NCI-H1436 treated with DMSO at 0.1 percent for 48 hours (cell line): ENCODE measurements at places on chromosomes 5 and 9.

GRCh38 chr5:94407023-94407422 lies 211.4 kb downstream of the KIAA0825 start:
- DNase-seq, result no peak

DNA sequence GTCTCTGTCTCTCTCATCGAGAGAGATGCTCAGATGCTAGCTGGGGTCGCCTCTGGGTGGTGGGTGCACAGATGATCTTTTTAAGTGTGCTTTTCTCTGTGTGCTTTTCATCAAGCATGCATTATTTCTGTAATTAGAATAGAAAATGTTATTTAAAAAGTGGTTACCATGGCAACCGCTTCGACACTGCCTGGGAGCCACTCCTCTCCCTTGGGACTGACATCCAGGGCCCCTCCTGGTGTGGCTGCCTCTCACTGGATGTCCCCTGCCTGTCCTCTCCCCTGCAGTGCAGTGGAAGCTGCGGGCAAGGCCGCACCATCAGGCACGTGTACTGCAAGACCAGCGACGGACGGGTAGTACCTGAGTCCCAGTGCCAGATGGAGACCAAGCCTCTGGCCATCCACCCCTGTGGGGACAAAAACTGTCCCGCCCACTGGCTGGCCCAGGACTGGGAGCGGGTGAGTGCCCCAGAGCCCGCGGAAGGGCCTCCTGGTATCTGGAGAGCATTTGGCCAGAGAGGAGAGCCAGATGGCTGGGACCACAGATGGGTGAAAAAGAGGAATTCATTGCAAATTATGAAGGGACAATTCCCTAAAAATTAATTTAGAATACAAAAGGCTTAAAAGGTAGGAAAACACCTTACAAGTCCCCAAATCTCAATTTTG lies 34.7 kb downstream of the ADAMTSL2 start:
- DNase-seq, result no peak

DNA sequence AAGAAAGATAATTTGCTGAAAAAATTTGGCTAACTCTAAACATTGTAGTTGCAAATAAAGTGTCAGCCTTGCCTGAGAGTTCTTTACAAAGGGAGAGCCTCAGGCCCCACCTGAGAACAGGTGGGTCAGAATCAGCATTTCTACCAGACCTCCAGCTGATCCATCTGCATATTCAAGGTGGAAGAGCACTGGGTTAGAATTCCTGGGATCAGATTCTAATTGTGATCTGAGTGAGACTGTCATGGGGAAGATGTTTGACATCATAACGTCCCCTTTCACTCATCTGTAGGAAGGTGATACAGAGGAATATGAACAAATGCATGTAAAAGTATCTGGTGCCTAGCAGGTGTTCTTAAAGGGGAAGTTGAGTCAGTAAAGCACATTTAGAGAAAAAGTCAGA lies 54.6 kb downstream of the FBXL7 start:
- no peak for DNase-seq

- no peak for DNase-seq
These were observed 76.4 kb upstream of the PRSS3 start for GRCh38 chr9:33718987-33719386.

GRCh38 chr5:74850789-74851425 lies 15.3 kb downstream of the FAM169A start:
- DNase-seq, result no peak

- DNase-seq, result no peak
These were observed 297.8 kb downstream of the EPB41L4A start for GRCh38 chr5:112121258-112121657.

- DNase-seq, result no peak
These were observed 85.3 kb upstream of the COX7C start for GRCh38 chr5:86532429-86532828.

- no peak for DNase-seq
These were observed 101.3 kb downstream of the AGTPBP1 start for GRCh38 chr9:85640425-85640824.

DNA sequence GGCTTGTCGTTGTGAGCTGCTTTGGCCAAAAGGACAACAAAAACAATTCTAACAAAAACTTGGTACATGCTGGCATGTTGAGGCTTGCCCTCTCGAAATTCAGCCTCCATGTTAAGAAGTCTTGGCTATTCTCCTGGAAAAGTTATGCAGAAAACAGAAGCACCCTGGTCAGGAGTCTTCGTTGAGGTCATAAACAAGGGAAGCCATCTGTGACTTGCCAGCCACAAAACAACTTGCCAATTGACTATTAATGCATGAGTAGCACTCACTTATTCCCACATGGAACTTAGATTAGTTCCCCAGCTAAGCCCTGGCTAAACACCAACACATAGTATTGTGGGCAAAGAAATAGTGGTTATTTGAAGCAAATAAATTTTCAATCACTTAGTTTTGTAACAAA lies 521.0 kb upstream of the CHD1 start:
- no peak for DNase-seq

DNA sequence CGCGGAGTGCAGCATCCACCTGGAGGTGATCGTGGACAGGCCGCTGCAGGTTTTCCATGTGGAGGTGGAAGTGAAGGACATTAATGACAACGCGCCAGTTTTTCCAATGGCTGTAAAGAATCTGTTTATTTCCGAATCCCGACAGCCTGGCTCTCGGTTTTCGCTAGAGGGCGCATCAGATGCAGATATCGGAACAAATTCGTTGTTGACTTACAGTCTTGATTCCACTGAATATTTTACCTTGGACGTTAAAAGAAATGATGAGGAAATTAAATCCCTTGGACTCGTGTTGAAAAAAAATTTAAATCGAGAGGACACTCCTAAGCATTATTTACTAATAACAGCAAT lies 611 bp downstream of the PCDHA3 start:
- DNase-seq, result no peak

GRCh38 chr9:128505414-128505765 lies 871 bp downstream of the GLE1 start:
- no peak for DNase-seq

GRCh38 chr9:117092582-117092981 lies 322.3 kb downstream of the ASTN2 start:
- no peak for DNase-seq

DNA sequence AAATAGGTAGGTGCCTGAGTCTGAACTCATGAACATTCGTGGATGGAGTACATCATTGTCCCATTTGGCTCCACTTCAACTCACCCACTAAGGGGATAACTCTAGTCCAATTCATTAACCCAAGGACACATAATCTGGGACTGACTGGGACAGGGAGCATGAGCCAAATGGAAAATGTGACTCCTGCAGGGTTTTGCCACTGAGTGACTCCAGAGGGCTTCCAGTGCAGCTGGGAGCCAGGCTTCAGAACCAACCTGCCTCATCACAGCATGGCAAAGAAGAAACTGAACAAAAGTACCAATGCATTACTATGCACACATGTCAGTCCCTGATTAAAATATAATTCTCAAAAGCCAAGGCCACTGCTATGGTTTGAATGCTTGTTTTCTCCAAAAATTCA lies 159.7 kb upstream of the SNX2 start:
- no peak for DNase-seq

- no peak for DNase-seq
These were observed 21.6 kb downstream of the HMGXB3 start for GRCh38 chr5:150022158-150022531.

DNA sequence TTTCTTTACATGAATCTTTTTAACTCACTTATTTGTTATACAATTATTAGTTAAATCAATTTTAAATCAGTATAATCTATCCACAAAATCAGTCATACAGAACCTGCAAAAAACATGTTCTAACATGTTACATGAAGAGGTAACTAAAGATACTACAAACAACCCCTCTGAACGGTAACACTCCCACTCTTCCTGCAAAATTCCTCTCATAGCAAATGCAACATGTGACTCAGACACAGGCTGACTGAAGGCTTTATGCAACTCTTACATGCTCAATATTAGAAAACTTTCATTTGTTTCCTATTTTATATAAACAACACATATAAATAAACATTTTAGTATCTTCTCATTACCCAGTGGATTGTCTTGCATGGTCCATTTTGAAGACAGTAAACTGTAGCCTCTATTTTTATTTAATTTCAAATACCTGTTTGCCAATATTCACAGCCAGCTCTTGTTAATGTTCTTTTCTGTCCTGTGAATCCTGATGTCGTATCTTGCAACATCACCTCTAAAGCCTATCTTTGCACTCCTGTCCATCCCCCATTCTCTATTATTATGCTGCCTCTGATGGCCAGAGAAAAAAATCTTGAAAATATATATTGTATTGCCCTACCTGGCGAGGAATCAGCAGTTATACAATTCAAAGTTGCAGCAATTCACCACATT lies 100.5 kb upstream of the CCDC152 start:
- no peak for DNase-seq

GRCh38 chr9:87714819-87715218 lies 11.1 kb upstream of the CTSL start:
- DNase-seq, result no peak

GRCh38 chr5:98130261-98131035 lies 643.0 kb upstream of the RGMB start:
- DNase-seq, result no peak

- peak; percentile 4 for DNase-seq
These were observed 162.2 kb downstream of the OXCT1 start for GRCh38 chr5:41707853-41708603.

GRCh38 chr5:110038297-110038997 lies 348.7 kb downstream of the MAN2A1 start:
- no peak for DNase-seq

- no peak for DNase-seq
These were observed 164.1 kb upstream of the SEMA6A start for GRCh38 chr5:116738615-116739261.

- no peak for DNase-seq
These were observed 1.3 kb downstream of the BARHL1 start for GRCh38 chr9:132583584-132584304.

DNA sequence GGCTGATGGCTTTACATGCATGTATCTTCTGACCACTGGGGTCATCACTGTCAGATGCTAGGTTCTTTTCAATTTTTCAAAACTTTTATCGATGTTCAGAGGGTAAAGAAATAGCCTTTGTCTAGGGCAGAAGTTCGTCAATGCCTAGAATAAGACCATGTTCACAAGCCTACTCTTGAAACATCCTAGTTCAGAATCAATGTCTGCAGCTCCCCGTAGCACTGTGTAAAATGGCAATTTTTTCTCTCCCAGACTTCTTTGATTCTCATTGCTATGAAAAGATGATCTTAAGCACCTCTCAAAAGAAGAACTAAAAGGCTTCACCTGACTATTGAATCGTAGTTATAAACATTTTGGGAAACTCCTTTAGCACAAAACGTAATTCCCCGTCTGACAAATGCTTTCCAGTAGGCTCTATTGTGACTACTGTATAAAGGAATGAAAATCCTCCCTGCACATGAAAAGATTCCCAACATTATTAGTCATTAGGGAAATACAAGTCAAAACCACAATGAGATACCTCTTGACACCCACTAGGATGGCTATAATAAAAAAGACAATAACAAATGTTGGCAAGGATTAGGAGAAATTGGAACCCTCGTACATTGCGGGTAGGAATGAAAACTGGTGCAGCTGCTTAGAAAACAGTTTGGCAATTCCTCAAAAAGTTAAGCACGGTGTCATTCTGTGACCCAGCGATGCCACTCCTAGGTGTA lies 263.5 kb downstream of the ARHGAP26 start:
- DNase-seq, result no peak

GRCh38 chr9:133054966-133055365 lies 6.8 kb upstream of the CEL start:
- DNase-seq, result no peak

DNA sequence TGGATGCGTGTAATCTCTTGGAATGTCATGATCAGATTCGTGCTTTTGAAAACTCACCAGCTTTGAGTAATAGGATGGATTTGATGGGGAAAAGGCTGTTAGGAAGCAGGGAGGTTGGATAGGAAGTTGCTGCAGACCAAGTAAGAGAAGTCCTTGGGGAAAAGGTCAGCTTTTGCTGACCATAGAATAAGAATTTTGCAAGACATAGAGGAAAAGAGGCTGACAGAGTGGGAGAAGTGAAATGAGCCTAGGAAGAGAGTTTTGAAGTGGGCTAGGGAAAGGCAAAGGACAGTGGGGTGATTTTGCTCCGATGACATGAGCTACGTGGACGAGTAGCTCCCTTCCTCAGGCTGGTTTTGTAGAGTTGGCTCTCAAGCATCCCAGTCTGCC lies 31.5 kb downstream of the RHOBTB3 start:
- no peak for DNase-seq

DNA sequence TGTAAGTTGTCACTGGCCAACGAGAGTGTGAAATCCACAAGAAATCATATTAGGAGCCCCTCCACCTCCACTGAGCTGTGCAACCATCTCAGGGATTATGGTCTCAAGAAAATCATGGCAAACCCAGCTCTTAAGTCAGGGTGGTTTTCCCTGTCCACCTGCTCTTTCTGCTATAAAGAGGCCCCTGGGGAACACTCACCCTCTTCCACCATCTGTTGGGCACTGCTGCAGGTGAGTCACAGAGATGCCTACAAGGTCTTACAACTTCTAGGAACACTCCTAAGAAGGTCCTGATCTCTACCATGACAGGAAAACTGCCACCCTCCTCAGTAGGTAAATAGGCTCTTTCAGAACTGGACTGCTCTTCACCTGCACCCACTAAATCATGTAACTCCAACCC lies 61.8 kb downstream of the DRD1 start:
- no peak for DNase-seq

DNA sequence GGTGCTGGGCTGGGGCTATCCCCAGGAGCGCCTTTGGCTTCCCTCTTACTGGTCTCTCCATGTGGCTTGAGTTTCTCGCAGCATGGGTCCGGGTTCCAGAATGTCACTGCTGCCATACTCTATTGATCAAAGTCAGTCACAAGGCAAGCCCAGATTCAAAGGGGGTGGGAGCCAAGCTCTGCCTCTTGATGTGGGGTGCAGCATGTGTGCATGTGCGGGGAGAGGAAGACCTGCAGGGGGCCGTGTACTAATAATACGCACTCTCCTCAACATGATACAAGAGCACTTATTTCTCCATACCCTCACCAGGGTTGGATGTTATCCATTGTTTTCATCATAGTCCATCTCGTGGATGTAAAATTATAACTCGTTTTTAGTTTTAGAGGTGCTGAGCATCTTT lies 81.2 kb downstream of the NDFIP1 start:
- DNase-seq, result no peak

DNA sequence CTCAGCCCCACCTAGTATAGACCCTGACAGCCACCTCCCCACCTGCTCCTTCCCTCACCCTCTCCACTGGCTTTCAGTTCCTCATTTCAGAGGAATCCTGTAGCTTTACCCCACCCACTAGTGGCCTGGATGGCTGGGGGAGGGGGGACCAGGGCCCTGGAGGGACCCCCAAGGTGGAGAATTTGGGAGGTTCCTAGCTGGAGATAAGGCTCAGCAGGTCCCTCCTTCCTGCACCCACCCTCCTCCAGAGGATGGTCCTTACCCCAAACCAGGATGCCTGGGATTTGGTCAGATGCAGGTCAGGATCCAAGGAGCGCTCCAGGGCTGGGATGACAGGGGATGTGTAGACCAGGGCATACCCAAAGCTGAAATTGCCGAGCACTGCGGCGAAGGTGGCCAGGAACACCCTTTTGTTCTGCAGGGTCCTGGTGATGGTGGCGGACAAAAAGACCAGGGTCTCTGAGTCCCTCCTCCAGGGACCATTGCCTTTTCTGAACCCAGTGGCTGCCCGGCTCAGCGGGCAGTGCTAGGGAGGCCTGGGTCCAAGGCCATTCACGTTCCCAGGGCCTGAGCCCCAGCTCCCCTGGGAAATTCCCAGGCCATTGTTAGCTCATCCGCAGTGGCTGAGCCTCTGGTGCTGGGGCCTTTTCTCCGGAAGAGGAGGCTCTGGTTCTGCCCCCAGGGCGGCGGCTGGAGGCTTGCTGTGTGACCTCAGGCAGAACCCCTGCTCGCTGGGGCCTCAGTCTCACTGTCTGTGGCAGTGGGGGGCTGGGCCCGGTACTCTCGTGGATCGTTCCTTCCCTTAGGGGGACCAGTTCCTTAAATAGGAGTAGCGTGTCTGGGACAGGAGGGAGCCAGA lies 678 bp downstream of the SLC2A6 start:
- DNase-seq, result no peak
